ENCODE measurements at places on chromosomes 6 and 20. TPM values are rescaled to one million over a fixed set of nuclear protein-coding genes. Genes with fewer than 3 reads are reported as not detected.
A peak's percentile ranks its signal among the peaks of the same experiment; 100 is the strongest.

- no peak for DNase-seq
Measured at GRCh38 chr6:146974351-146974750, 229.9 kb upstream of the STXBP5 start.

FERMT1 gene
- 9.6 TPM for polyA plus RNA-seq

- DNase-seq, result no peak
Measured at GRCh38 chr6:16105854-16106253, 23.0 kb upstream of the MYLIP start.

DNA sequence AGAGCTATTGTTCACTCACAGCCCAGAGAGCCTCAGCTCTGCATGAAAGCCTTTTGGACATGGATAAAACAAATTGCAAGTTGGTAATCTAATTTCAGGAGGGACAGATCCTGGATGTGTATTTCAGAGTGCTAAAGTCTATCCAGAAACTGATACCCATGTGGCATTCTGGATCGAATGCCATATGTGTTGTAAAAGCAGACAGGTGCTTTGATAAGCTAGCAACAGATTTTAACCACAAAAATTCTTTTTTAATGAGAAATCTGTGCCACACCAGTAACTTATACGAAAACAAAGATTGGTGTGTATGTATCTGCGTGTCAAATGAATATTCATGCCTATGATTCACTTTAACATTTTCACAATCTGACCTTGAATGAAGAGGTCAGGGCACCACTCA is 936.6 kb upstream of the MAP3K7 start:
- no peak for DNase-seq

BPIFB1 gene
- not detected for polyA plus RNA-seq

BPIFB4 gene
- not detected for polyA plus RNA-seq

DNA sequence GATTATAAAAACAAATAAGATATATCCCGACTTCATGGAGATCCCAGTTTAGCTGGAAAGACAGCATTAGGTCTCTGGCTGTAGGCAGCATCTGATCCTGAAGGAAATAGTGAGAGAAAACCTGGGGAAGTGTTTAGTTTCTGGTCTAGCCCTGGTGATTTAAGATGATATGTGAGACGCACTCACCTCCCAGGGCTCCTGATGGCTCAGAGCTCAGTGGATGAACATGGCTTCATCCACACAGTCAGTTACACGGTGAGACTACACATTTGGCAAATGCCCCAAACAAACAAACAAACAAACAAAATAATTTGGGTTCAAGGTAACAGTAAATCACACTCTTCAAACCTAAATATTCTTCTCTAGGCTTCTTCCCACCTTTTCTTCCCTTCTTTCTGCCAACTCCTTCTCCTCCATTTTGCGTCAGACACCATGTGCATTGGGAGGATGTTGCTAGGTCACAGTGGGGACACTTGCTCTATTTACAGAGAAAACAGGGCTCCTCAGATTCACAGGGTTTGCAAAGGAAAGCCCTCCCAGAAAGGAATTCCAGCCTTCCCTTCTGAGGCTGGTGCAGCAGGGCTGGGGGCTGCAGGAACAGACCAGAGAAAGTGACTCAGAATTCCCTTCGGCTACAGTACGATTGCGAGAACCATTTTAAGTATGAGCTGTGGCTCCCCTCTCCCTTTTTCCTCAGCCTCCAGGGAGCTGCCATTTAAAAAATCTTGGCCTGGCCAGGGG is 59.6 kb upstream of the SALL4 start:
- no peak for DNase-seq

DNA sequence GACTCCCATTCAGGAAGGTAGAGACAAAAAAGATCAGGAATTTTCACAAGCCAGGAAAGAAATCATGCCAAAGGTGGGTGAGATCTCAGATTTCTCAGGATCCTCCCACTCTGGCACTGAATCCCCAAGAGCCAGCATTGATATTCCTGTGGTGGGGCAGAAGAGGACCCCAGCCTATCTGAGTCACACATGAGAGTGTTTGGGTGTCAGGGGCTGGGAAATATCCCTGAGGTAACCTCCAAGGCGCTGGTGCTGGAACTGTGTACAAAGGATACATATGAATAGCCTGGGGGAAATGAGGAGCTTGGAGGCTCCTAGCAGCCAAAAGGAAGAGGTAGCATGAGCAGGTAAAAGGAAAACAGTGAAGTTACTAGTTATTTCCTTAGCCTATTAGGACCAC is 369.4 kb downstream of the BTBD9 start:
- DNase-seq, result no peak

GRCh38 chr6:158717341-158718330 is 67.8 kb downstream of the SYTL3 start:
- no peak for DNase-seq

DNA sequence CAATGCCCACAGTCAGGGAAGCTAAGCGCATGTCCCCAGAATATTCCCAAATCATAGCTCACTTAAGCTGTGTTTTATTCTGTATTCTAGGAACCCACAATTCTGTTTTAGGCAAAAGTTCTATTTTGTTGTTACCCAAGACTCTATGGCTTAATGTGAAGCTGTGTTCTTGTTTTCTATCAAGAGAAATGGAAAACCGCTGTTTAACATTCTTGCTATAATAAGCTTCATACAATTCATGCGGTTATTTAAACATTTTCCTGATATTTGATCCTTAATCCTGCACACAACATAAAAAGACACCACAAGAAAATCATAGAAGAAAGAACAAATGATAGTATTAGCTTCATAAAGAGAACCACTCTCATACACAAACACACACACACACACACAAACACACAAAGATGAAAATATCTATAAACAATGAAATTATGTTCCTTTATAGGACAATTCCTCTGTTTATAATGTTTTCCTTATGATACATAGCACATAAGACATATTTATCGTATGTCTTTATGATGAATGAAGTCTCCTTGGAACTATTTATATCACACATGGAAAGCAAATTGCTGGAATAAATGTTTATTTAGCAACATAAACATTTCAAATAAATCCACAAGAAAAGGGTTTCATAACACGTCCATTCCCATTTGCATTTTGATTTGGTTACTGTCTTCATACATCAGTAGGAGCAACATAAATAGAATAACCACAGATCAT is 16.4 kb upstream of the COL21A1 start:
- DNase-seq, result no peak

DNA sequence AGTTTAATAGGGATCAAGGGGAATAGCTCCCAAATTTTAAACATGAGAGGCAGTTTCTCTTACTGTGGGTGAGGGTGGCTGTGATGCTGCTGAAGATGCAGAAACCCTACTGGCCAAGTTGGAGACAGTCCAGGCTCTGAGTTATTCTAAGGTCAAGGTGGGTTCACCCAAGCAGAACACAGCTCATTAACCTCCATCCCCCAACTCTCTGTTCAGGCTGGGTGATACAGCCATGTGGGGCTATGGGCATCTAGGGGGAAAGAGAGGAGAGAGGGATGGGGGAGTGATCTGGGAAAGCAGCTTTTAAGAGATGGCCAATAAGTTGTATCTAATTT is 18.9 kb upstream of the TRAM2 start:
- DNase-seq, result no peak

ARMC12 gene
- 2.3 TPM for polyA plus RNA-seq

ZSCAN16 gene
- polyA plus RNA-seq, result 9.3 TPM

GRCh38 chr6:148147463-148147830 is 195.2 kb upstream of the SASH1 start:
- no peak for DNase-seq

MYLK4 gene
- 0.64 TPM for polyA plus RNA-seq

DNA sequence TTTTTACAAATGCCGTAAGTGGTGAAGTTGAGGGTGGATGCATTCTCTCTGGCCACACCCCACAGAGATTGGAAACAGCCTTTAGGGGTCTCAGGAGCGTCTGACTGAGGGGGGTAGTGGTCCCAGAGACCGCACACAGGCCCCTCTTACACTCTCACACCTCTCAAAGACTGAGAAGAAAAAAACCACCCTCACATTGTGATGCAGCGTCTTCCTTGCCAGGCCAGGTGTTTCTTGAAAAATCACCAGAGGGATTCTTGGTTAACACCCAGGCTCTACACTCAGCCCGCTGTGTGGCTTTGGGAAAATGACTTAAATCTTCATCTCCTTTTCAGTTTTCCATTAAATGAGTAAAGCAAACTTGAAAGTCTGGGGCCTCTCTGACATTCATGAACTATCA is 115.8 kb upstream of the SPTLC3 start:
- DNase-seq, result no peak

RGS17 gene
- 0.34 TPM for polyA plus RNA-seq

DNA sequence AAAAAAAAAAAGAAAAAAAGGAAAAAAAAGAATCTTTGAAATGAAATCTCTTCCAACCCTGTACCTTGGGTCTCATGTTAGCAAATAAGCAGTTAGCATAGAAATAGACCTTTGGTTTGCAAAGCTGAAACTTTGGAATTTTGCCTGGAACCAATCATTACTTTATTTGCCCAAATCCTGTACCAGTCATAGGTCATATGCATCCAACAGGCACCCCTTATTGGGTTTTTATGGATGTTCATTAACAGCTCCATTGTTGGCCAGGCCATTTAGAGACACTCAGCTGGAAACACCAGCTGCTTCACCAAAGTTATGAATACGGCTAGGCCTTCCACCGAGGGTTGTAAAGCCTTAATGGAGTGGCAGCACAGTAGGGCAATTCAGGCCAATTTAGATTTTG is 53.0 kb downstream of the ALDH8A1 start:
- DNase-seq, result no peak

DNA sequence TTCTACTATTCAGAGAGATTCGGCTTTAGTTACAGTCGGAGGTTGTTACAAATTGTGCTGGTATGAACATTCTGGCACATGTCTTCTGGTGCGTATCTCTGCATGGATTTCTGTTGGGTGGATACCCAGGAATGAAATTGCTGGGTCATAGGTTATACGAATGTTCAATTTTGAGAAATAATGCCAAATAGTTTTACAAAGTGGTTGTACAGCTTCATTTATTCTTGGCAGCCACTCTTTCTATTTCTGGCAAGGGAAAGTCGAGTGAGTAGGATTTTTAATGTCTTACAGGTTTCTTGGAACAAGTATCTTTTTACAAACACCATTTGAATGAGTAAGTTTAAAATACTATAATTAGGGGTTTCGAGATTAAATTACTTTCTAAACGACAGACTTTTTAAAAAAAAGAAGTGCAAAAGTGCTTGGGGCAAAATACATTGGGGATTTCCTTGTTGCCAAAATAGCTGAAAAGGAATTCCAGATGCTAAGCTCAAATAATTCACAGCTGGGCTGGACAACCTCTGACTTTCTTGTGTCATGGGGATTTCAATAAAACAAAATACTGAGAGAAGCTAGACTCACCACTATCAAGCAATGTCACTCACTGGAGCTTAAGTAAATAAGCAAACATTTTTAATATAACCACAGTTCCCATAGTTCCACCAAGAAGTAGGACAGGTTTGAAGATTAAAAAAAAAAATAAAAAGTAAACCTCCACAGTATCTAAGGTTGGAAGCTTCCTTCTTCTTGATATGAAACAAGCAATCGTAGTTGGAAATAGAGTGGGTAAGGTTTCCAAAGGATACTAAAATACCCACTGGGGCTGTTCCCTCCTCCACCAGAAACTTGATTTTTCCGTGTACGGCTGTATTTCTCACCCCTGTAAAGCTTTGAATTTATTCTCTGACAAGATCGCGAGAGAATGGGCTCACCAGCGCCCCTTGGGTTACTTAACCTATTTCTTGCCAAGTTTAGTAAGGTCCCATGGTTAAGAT is 21.6 kb upstream of the GFOD1 start:
- no peak for DNase-seq

- DNase-seq, result no peak
Measured at GRCh38 chr6:141195251-141195832, 937.4 kb upstream of the GJE1 start.

DNA sequence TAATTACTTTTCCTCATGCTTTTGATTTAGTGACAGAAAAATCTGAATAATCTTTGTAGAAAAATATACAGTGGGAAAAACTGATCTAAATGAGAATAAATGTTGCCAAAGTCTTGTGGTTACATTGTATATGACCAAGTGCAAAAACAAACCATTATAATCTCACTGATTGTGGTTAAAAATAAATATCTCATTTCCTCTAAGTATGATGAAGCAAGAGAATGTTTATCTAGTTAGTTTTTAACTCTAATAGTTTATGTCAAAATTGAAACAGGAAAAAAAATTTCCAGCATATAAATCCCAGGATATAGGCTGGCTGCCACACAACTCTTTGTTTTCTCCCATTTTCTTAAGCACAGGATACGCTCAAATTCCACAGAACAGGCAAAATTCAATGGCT is 392.7 kb upstream of the ID4 start:
- no peak for DNase-seq

GRCh38 chr20:8061861-8062518 is 42.4 kb upstream of the TMX4 start:
- no peak for DNase-seq

GATA5 gene
- 66.8 TPM for polyA plus RNA-seq

HRH3 gene
- not detected for polyA plus RNA-seq

GRCh38 chr6:17313971-17314370 is 32.8 kb downstream of the RBM24 start:
- DNase-seq, result no peak

GSTA1 gene
- polyA plus RNA-seq, result 0.67 TPM

DNA sequence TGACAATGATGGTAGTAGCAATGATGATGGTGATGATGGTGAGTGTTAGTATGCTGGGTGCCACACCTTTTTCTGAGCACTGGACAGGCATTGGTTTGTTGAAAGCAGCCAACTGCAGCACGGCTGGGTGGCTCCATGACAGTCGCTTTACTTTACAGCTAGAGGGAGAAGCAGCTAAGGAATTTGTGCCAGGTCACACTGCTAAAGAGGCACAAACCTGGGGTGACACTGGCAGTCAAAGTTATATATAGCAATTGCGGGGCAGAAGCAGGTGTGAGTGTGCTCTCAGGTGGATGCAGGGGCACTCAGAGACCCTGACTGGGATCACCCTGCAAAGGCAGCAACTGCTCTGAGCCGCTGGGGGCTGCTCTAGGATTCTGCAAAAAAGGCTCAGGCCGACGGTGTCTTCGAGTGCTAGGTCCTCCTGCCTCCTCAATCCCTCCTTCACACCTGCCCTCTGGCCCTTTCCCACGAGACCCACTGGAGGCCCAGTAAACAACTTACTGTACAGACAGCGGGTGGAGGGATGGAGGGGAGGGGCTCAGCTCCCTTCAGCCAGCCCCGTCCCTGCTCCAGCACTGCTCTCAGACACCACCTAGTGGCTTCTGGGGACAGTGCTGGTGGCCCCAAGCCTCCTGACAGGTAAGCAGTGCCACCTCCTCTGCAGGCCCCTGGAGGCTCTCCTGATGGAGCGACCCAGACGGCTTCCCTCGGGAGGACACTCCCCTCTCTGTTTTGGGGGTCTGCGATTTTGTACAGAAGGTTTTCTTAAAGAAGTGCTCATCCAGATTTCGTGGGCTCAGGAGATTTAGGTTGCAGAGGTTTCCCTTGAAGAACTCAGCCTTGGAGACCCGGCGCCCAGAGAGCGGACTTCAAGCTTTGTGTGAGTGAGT is 4.4 kb upstream of the RPS21 start:
- peak; percentile 75 for DNase-seq

DNA sequence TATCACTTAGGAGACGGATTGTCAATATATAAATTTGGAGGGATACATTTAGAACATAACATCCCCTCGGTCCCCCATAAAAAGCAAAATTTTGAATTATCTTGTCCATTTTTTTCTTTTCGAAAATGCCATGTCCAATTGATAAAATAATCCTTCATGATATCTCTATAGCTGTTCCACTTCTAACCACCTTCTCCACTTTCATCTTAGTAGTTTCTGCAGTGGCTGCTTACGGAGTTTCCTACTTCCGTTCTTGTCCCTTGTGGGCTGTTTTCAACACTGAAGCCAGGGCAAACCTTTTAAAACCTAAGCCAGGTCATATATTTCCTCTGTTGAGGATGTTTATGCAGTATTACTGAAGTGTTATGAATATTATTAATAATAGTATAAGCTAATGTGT is 37.9 kb downstream of the KCNQ5 start:
- DNase-seq, result no peak

ZBTB9 gene
- 9.5 TPM for polyA plus RNA-seq
